ENCODE measurements at places on chromosomes 11 and 22.

DNA sequence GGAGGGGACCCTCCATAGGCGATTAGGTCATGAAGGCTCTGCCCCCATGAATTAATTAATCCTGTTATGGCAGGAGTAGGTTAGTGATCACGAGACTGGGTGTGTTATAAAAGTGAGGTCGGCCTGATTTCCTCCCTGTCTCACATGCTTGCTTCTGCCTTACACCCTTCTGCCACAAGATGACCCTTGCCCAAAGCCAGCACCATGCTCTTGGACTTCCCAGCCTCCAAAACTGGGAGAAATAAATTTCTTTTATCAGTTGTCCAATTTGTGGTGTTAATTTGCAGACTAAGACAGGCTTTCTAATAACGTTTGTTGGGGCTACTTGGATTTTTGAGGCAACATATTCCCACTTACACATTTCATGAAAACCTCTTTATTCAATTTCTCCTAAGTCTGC lies 23.4 kb upstream of the ALDH3B2 start:
- no peak for DNase-seq

DNA sequence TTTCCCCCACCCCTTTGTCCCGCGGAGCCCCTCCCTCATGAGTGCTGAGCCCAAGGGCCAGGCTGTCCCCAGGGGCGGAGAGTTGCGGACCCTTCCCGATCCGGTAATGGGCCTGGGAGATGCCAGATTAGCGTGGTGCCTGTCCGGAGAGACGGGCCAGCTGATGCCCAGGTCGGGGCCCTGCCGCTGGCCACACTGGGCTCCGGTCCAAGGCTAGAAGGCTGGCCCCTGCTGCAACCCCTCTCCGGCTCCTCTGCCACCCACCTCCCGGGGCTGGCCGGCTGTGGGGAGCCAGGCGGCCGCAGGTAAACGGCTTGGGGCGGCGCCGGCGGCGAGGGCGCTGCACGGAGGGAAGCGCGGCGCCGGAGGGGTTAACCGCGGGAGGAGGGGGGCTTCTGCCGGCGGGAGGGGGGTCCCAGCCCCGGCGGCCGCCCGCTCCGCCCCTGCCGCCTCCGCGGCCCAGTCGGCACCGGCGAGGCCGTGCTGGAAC lies at the start of gene KCNK4:
Gene KCNK4 (plus strand): TSS at position 41 of the 490 bp plus-strand sequence. CDS start 1,717 bp downstream, outside the sequence.
- DNase-seq = no peak

- no peak for DNase-seq
Measured at GRCh38 chr11:41419901-41420300, 39.6 kb downstream of the LRRC4C start.

DNA sequence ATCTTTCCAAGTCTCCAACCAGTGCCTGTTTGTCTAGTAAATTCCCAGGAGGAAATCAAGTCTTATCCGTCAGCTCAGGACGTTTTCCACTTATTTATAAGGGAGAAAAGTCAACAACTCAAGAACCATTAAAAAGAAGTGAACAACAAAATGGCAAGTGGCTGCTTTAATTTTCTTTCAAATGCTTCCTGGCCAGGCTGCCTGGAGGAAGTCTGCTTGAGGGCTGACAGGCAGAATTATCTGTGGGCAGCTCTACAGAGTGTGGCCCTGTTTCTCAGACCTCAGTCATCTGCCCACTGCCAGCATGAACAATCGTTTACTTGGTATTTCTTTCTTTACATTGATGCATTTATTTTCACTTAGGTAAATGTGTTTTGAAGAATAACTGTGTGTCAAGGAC lies 281.9 kb upstream of the ISX start:
- no peak for DNase-seq

All from NCI-H510A (cell line).